ENCODE measurements at places on chromosomes 5 and 9. TPM values are rescaled to one million over a fixed set of nuclear protein-coding genes. Genes with fewer than 3 reads are reported as not detected.

The KLHL9 gene
- 37.7 TPM for total RNA-seq

The SPATA31A5 gene
- not detected for total RNA-seq

The BTNL8 gene
- total RNA-seq, result not detected

The CDKN2B gene
- total RNA-seq, result 14.9 TPM

The PCDHGA11 gene
- 5.3 TPM for total RNA-seq

The SAXO1 gene
- not detected for total RNA-seq

The SYK gene
- not detected for total RNA-seq

The PIGO gene
- total RNA-seq, result 7.5 TPM

The IL7R gene
- 1.3 TPM for total RNA-seq

The TNFSF15 gene
- total RNA-seq, result 7.3 TPM

The RANBP17 gene
- total RNA-seq, result 20.1 TPM

The ANP32B gene
- 4.2 TPM for total RNA-seq

The PCDHGB4 gene
- total RNA-seq, result 10.1 TPM

The SIT1 gene
- not detected for total RNA-seq

The IGFBPL1 gene
- 0.32 TPM for total RNA-seq

The PAXX gene
- total RNA-seq, result 18.8 TPM

The CDHR2 gene
- total RNA-seq, result not detected

The CTXN3 gene
- under 0.01 TPM for total RNA-seq

The ORM1 gene
- total RNA-seq, result not detected

The GAS1 gene
- total RNA-seq, result 0.76 TPM

The ADAMTSL1 gene
- 20.1 TPM for total RNA-seq

The PRRT1B gene
- not detected for total RNA-seq

The IFNK gene
- total RNA-seq, result not detected

The SAPCD2 gene
- 19.3 TPM for total RNA-seq

The BHMT gene
- not detected for total RNA-seq

The SLC6A3 gene
- total RNA-seq, result not detected

The MEIKIN gene
- not detected for total RNA-seq

The PTGS1 gene
- total RNA-seq, result under 0.01 TPM

The LCN2 gene
- total RNA-seq, result not detected

The SPINK6 gene
- total RNA-seq, result not detected

The ROPN1L gene
- 0.32 TPM for total RNA-seq

The PJA2 gene
- total RNA-seq, result 73.4 TPM

The C5orf58 gene
- not detected for total RNA-seq

The SCGB3A1 gene
- total RNA-seq, result not detected

The CCDC180 gene
- total RNA-seq, result 0.65 TPM

The FBP2 gene
- not detected for total RNA-seq

The RMI1 gene
- total RNA-seq, result 9.7 TPM

The TRIM32 gene
- 18.2 TPM for total RNA-seq

The TMED9 gene
- 215 TPM for total RNA-seq

The DDX4 gene
- not detected for total RNA-seq

The SHISAL2B gene
- total RNA-seq, result not detected

The PCDHB9 gene
- 0.15 TPM for total RNA-seq

The IFNA21 gene
- total RNA-seq, result not detected

The SPOCK1 gene
- 85.6 TPM for total RNA-seq

The TRMO gene
- 17.3 TPM for total RNA-seq

The LRRC19 gene
- not detected for total RNA-seq

The FPGS gene
- 110 TPM for total RNA-seq

The LCN1 gene
- not detected for total RNA-seq

The OLFM1 gene
- total RNA-seq, result 2.0 TPM

The ADAMTSL2 gene
- total RNA-seq, result under 0.01 TPM

The PTPN3 gene
- total RNA-seq, result not detected

The PTGR1 gene
- total RNA-seq, result 43.2 TPM

The TMEFF1 gene
- 3.8 TPM for total RNA-seq

The MARVELD2 gene
- total RNA-seq, result 4.0 TPM

The GRM6 gene
- not detected for total RNA-seq

The HMMR gene
- total RNA-seq, result 46.7 TPM
